CD4-positive, CD25-positive, alpha-beta regulatory T cell (primary cell): ENCODE measurements at places on chromosomes 4 and X. TPM values are rescaled to one million over a fixed set of nuclear protein-coding genes. Genes with fewer than 3 reads are reported as not detected.

- no peak for DNase-seq
These were observed 88.0 kb upstream of the RAPGEF2 start for GRCh38 chr4:159014859-159015258.

DNA sequence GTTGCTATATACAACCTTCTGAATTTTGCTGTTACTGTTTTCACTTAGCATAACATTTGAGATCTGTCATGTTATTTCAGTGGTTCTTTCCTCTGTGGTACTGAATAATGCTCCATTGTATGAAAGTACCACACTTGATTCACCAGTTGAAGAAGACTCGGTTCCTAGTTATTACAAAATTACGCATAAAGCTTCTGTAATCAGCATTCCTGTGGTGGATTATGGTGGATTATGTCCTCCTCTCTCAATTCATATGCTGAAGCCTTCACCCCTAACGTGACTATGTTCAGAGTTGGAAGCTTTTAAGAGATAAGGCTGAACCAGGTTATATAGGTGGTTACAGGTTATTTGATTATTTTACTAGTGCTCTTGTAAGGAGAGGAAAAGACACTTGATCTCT, 2143.5 kb upstream of the AGA start:
- DNase-seq = no peak

DNA sequence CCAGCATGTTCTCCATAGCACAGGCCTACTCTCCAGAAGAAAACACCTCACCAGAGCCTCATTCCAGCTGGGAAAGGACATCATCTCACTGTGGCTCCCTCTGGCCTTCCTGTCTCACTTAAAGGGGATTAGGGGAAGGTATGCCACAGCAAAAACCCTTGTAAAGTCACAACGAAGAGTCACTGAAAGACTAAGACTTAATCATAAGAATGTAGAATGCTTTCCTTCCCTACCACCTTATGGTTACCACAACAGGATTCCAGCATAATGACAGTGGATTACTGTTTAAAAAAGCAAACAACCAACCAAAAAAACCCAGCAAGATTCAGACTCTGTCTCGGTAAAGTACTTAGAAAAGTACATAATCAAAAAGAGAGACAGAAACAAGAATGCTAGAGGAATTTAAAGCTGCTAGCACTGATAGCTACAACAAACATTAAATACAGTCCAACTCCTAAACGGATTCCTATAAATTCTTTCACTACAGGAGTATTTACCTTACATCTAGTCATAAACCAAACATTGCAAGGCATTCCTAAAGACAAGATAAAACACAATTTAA, 75.1 kb downstream of the BANK1 start:
- DNase-seq = no peak

- no peak for DNase-seq
These were observed 276.7 kb upstream of the KLF3 start for GRCh38 chr4:38387348-38387747.

DNA sequence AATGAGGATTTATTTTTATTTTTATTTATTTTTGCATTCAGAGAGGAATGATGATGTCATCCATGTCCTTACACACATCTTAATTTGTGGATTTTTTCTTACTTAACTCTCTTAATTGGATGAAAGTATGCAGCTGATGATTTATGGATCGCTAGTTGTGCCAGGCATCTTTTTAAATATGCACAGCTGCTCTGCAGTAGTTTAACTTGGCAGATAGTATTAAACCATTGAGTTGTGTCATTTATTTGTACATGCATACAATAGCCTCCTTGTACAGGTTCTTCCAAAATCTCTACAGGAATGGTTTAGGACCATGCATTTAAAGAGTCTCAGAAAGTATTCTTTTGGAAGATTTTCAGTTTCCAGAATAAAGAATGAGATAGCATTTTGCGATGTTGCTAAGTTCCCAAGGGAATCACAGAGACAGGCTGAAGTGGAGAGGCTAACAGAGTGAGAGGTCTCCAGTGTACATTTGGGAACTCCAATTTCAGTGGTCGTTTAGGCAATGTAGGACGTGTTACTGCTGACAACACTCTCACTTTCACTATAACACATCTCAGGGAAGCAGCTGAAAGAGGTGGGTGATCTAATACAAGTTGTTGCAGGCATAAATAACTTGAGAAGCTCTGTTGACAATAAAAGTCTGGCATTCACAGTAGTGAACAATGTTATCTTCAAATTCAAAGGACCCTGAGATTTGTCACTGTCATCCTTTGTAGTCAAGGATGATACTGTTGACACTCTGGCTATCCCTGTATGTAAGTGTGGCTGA, 49.9 kb upstream of the SCRG1 start:
- DNase-seq = no peak

DNA sequence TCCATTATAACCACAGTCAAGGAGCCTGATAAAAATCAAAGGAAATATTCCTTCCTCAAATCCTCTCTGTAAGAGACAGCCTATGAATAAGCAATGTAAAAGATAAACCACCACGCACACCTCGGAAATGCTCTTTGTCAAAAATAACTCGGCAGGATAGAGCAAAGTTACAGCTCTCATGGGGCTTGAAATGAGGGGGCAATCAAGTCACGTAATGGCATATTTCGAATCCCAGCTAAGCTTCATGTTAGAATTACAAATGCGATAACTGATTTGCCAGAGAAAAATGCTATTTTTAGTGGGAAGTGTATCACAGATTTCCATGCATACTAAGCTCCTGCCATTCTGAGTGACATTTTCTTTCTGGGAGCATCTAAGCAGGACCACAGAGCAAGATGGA, 49.4 kb downstream of the EVC2 start:
- no peak for DNase-seq

GRCh38 chrX:13223868-13224567, 95.8 kb downstream of the ATXN3L start:
- no peak for DNase-seq

DNA sequence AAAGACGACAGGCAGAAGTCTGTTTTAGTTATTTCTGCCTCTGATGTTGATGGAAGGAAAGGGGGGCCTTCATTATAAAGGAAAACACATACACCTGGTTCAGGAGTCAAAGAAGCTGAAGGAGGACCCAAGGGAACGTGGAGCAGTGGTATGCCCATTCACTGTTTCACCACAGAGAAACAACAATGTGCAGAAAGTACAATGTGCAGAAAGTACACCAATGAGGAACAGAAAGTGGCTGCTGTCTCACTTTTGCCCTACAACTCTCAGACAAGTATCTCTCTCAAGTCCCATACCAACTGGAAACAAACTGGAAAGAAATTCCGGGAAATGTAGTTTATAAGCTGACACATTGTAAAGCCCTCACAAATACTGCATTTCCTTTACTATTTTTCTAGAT, 564.5 kb downstream of the TRAM1L1 start:
- DNase-seq = no peak

GRCh38 chrX:133523081-133523487, 107.8 kb upstream of the GPC4 start:
- DNase-seq = no peak

DNA sequence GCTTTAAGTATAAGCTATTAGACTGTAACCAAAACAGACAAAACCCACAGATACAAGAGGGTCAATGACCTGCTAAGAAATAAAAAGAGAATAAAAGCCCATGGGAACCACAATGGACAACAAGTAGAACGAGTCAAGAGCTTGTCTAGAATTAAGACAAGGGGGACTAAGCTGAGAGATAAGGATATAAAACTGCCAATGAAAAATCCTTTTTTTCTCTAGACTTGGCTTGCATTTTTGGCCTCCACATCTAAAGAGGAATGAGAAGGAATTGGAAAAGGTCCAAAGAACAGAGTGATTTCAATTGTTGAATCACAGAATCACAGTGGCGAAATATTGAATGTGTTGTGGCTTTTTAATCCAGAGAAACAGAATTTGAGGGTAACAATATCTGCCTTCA, 135.7 kb downstream of the QDPR start:
- no peak for DNase-seq

- no peak for DNase-seq
These were observed 41.6 kb downstream of the AR start for GRCh38 chrX:67585401-67585800.

- DNase-seq = no peak
These were observed 598.7 kb upstream of the TECRL start for GRCh38 chr4:65007841-65008439.

GRCh38 chr4:139300431-139301112, 733 bp upstream of the NAA15 start:
- no peak for DNase-seq

DNA sequence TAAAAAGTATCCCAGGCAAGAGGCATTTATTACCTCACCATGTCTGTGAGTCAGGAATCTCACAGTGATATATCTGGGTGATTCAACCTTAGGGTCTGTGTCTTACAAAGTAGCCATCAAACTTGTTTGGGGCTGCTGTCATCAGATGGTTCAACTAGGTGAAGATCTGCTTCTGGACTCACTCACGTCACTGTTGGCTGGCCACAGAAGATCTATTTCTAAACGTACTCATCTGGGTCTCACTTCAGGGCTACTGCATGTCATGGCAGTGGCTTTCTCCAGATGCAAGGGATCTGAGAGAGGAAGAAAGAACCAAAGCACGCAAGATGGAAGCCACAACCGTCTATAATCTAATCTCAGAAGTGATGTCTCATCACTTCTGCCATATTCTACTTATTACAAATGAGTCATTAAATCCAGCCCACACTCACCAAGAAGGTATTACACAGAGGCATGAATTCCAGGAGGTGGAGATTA, 267.8 kb upstream of the ANKRD50 start:
- DNase-seq = no peak

- no peak for DNase-seq
These were observed at the start of gene SERTM2 for GRCh38 chrX:111511477-111511876. SERTM2 (plus strand) TSS chrX:111511645; CDS start chrX:111518858, 7,213 bp downstream.

- DNase-seq = no peak
These were observed 159.3 kb upstream of the LCORL start for GRCh38 chr4:18180892-18181291.

DNA sequence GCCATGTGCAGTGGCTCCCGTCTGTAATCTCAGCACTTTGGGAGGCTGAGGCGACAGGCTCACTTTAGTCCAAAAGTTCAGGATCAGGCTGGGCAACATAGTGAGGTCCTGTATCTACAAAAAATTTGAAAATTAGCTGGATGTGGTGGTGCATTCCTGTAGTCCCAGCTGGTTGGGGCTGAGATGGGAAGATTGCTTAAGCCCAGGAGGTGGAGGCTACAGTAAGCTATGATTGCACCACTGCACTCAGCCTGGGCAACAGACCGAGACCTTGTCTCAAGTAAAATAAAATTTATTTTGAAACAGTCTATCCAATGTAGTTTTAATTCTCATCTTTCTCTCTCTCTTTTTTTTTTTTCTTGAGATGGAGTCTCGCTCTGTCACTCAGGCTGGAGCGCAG, 21.1 kb downstream of the RBM10 start:
- no peak for DNase-seq

DNA sequence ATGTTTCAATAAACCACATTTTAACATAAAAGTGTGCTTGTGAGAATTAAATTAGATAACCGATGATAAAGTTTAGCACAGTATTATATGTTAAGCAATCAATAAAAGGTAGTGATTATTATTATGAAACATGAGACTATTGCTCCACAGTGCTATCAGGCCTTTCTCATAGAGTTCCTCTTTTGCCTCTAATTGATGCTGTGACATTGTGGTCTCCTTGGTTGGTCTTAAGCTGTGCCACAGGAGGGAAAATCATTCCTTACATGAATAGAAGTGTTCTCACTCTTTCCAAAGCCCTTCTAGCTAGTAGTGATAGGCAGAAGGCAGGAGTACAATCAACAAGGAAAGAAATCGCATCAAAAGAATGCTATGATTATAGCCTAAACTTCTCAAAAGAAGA, 9.2 kb upstream of the PDHA2 start:
- DNase-seq = no peak

The RADX gene
- 12.4 TPM for total RNA-seq

The PABPC1L2B gene
- not detected for total RNA-seq

The GAR1 gene
- 14.3 TPM for total RNA-seq

The TRIM2 gene
- total RNA-seq = 3.8 TPM

The HHIP gene
- not detected for total RNA-seq

The AR gene
- total RNA-seq = 1.4 TPM

The UBA1 gene
- total RNA-seq = 173 TPM

The CSAG3 gene
- total RNA-seq = not detected

The ZDHHC15 gene
- 0.54 TPM for total RNA-seq

The RFC1 gene
- total RNA-seq = 87.1 TPM

The SLITRK4 gene
- total RNA-seq = not detected

The CYLC1 gene
- not detected for total RNA-seq
